ENCODE measurements at places on chromosomes 3 and 15.

GRCh38 chr3:112333381-112334317 is 693 bp downstream of the CD200 start:
- DNase-seq, result no peak

- no peak for DNase-seq
Measured at GRCh38 chr3:109982201-109982600, 644.9 kb upstream of the DPPA4 start.

- no peak for DNase-seq
Measured at GRCh38 chr3:145815707-145816413, 345.1 kb downstream of the PLOD2 start.

DNA sequence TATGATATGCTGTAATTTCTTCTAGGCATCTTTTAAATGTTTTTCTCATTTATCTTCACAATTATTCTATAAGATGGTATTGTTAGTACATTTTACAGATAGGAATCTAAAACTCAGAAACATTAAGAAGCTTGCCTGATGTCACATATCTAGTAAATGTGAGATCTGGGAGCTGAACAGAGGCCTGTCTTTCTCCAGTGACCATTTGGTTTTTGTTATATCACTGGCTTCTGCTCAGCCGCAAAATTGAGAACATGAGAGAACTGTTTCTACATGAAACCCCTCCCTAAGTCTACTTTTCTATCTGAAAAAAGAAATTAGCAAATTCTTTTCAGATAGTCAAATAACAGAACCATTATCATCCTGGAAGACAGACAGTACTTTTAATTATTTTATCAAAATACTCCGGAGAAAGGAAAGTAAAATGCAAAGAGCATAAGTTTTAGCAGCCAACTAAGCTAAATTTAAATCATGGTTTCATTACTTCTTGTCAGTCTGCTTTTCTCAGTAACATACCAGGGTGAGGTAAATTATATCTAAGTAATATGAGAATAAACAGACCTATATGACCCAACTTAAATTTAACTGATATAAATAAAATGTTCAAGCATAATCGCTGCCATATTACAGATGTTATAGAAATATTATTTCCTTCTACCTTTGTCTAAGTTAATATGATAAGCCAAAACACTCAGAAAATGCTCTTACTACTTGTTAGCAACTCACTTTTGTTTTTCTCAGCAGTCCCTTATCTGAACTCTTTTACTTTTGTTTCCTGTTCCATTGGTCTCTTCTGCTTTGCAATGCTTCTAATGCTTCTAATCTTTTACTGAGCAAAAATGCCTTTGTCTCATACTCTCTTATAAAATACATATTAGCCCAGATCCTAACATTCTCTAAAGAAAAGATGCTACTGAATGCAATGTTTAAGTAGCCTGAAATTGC is 68.0 kb upstream of the MBNL1 start:
- no peak for DNase-seq

DNA sequence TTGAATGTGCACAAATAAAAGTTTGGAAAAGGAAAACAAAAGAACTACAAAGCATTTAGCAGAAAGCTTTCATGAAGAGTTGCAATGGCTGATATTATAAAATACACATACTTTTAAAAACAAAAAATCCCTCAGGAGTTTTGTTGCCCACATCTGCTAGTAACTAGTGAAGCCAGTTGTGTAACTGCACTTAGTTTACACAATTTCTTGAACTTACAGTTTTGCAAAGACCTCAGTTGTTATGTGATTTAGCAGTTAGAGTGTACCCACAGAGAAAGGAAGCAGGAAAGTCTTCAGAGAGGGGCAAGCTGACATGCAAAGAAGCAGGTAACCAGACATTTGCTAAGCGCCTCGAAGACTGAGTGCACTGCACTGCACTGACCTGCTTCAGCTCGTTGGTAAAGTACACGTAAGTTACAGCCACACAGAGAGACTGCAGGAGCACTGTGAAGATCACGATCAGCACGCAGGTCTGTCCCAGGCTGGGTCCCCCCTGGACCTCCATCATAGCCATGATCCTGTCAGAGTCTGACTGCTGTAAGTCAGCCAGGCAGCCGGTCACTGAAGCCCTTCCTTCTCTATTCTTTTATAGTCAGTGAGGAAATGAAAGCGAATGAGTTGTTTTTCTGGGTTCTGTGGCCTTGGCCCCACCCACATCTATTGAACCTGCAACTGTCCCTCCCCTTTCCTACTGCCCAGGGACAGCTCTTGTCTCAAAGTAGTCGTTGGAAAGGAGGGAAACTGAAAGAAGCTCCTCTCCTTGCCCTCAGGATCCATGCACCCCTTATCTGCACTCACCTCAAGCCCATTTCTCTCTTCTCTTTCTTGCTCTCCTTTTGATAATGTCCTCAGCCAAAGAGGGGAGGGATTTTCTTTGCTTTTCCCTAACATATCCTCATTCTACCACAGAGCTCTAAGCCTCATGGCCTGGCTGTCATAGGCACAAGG is at the start of gene TNFSF10:
TNFSF10 (minus strand) TSS at position 560 of the 948 bp plus-strand sequence; CDS start at position 514, 46 bp downstream.
- DNase-seq, result no peak

- DNase-seq, result no peak
Measured at GRCh38 chr3:127121885-127122284, 71.0 kb upstream of the PRR23E start.

- DNase-seq, result no peak
Measured at GRCh38 chr3:73324203-73325155, 263.0 kb downstream of the EBLN2 start.

DNA sequence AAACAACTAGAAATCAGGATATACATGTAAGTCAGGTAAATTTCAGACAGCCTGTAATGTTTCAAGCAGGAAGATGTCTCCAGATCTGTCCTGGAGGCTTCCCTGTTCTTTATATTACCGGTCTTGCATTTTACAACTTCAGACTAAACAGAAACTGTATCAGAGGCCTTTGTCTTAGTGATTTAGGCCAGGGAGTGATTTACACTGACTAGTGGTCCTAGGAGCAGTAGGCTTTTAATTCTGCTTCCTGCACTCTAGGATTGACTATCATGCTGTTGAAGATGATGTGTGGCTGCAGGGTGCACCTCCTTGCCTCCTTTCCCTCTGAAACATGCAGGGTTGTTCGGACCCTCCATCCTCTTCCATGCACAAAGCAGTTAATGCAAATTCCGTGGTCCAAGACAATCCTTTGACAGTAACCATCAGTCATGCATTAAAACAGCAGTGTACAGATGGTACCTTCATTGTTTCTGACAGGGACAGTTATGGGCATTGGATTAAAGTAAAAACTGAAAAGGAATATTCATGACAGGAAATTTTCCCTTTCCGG is 27.6 kb downstream of the CHRNA7 start:
- DNase-seq, result no peak

DNA sequence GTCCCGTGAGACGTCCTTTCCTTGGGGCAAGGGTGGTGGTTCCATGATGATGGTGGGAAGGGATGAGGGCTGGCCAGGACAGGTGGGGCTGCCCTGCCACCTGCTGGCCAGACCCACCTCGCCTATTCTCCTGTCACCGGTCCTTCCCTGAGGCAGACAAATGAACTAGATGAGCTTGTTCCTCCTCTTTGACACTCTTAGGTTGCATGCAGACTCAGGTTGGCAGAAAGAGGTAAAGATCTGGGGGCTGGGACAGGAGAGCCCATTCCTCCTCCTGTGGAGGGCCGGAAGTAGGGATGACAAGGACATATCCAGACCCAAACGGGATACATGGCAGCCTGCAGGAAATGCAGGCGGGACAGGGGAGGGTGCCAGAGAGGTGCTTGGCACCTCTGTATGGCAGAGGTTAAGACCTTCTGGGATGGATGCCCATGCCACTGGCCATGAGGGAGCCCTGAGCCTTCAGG is 38.6 kb downstream of the ACSBG1 start:
- no peak for DNase-seq

DNA sequence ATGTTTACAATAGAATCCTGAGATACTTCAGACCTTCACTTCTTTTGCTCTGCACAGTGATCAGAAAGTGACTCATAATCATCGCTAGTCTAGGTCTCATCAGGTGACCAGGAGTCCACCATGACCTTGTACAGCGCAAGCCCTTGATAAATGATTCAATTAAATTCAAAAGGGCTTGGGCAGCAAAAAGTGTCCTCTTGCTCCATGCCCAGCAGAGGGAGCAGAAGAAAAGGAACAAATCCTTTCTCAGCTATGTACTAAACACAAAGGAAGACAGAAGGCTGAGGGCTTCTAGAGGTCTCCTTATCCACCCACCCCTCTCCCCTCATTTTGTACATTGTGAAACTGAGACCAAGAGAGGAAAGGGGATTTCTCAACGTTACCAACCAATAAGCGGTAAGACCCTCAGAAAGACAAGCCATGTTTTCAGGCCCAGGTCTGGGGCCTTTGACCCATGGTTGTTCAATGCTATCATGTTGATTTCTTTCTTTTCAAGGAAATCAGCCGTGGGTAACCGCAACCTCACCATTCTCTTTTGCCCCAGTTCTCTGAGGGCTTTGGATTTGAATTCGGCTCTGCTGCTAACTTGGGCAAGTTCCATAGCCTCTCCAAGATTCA is 74.8 kb downstream of the AQP9 start:
- no peak for DNase-seq

DNA sequence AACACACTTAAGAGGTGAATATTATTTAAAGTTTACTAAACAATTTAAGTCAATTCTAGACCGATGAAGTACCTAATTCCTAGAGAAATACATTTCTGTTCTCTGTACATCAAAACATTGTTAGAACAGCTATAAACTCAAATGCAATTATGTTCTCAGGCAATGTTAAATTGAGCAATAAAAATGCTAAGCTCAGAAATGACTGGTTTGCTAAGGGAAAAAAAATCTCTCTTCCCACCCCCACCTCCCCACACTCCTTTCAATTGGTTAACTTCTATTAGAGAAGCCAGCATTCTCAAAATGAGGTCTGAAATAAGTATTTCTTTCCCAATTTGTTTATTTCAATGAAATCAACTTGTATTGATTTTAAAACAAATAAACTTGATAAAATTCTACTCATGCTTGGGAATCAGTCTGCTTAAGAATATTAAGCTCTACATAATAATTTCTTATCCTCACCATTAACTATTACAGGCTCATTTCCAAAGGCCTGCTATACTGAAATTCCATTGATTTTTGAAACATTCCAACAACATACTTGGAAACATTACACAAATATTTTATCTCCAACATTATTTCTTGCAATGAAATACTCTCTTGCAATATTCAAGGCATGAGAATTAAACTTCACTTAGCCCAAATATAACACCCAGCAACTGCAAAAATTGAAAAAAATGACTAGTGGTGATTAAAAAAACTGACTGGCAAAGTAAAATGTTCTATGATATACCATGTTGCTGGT is 22.6 kb downstream of the TSPAN3 start:
- DNase-seq, result no peak

DNA sequence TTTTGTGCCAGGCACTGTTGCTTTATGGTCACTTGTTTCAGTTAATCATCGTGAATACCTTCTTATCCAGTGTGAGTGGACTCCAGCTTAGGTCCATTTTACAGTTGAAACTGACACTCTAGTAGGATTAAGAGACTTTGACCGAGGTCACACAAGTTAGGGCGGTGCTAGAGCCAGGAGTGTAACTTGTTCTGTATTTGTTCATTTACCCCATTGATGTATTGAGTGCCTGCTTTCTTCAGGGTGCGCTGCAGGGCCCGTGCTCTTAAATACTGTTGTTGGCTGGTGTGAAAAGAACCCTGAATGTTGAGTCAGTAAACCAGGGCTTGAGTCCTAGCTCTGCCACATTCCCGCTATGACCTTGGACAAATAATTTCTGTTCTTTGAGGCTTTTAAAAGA is 15.4 kb downstream of the PDHB start:
- DNase-seq, result no peak

DNA sequence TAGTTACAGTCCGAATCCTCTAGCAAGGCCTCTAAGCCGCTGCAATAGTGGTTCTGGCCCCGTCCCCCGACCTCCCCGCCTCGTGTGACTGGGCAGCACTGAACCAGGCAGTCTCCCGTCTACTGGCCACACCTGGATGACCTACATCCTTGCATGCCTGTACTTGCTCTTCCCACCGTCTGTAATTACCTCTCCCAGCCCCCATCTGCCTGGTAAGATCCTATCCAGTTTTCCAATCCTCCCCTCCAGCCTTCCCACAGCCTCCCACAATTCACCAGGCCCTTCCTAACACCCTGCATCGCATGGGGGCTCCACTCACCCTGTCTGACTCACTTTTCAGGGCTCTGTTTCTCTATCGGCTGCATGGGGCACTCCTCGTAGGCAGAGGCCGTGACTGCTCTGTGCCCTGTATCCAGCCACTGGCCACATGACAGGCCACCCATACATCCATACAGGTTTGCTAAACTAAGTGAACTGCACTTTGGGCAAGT is 32.8 kb downstream of the XXYLT1 start:
- no peak for DNase-seq

DNA sequence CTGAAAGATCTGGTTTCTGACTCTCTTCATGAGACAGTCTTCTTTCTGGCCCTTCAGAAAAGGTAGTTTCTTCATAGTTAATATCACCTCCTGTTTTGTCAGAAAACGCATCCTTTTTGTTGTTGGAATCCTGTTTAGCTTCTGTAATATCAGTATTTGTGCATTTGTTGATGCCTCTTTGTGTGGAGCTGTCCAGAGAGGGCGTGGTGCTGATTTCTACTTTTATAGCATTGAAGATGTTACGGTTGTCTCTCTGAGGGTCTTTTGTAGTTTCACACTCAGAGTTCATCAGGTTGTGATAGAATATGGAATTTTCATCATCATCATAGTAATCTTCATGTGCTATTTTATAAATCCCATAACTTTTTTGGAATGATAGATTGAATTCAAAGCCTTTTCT is 8.9 kb downstream of the GPR149 start:
- DNase-seq, result no peak

GRCh38 chr15:31339558-31339895 is 12.9 kb downstream of the KLF13 start:
- no peak for DNase-seq

DNA sequence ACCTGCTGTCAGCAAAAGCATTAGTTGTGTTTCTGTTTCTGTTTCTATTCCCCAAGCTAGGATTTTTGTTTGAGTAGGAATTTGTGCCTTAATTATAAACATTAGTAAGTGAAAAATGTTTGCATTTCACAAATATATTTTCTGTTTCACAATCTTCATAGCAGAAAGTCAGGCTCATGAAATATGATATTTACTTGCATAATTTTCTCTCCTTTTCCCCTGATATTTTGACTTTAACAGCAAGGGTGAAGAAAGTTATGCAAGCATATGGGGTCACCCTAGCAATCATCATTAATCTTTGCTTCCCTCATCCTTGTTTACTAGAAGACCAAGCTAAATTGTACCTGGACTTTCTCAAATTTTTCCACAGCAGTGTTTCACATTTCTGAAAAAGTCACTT is 140.3 kb upstream of the SEMA6D start:
- DNase-seq, result no peak

- DNase-seq, result no peak
Measured at GRCh38 chr15:49876401-49877038, 242.5 kb downstream of the ATP8B4 start.

GRCh38 chr15:65264863-65265430 is 21.7 kb downstream of the PARP16 start:
- no peak for DNase-seq

- no peak for DNase-seq
Measured at GRCh38 chr3:49864505-49864904, 5.2 kb downstream of the CAMKV start.

Measured in smooth muscle cell of the brain vasculature (primary cell).